ENCODE measurements at places on chromosomes 5 and 9.
A peak's percentile ranks its signal among the peaks of the same experiment; 100 is the strongest.

GRCh38 chr5:131999441-132000240 lies 11.8 kb downstream of the ACSL6 start:
- no peak for DNase-seq

- DNase-seq = no peak
Measured at GRCh38 chr5:150485693-150486401, 22.1 kb upstream of the NDST1 start.

DNA sequence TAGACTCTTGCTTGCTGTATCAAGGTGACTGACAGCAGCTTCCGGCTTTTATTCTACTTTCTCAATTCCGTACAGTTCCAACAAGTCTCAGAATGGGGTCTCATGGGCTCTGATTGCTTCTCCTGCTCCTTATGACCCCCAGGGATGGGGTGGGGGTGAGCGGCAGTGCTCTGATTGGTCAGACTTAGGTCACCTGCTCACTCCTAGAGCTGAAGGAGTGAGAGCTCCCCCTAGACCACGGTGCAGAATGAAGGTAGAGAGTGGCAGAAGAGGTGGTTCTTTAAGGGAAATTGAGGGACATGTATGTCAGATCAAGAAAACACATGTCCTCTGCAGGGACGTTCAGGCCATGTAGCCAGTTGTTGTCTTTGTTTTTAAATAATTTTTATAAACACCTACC lies 115.2 kb downstream of the C9orf152 start:
- no peak for DNase-seq

DNA sequence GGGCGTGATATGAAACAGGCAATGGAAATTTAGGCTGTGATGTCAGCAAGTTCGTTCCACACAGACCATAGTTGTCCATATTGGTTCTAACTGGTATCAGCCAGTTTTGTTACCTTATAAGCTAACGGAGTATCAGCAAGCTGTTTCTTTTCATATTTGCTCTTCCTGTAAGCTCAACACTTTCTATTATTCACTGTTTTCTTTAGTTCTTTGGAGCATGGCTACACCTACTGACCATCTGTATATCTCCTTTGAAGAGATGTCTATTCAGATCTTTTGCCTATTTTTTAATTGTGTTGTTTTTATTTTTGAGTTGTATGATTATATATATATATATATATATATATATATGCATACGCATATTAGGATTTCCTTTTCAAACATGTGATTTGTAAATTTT lies 1057.2 kb upstream of the CDH10 start:
- peak; percentile 4 for DNase-seq

GRCh38 chr9:96302021-96302420 lies at the start of gene HSD17B3:
TSS of gene HSD17B3 (minus strand) at chr9:96302176. CDS start at chr9:96302104, 72 bp downstream.
- DNase-seq = no peak

GRCh38 chr9:27539479-27540441 lies 10.1 kb upstream of the MOB3B start:
- DNase-seq = no peak

DNA sequence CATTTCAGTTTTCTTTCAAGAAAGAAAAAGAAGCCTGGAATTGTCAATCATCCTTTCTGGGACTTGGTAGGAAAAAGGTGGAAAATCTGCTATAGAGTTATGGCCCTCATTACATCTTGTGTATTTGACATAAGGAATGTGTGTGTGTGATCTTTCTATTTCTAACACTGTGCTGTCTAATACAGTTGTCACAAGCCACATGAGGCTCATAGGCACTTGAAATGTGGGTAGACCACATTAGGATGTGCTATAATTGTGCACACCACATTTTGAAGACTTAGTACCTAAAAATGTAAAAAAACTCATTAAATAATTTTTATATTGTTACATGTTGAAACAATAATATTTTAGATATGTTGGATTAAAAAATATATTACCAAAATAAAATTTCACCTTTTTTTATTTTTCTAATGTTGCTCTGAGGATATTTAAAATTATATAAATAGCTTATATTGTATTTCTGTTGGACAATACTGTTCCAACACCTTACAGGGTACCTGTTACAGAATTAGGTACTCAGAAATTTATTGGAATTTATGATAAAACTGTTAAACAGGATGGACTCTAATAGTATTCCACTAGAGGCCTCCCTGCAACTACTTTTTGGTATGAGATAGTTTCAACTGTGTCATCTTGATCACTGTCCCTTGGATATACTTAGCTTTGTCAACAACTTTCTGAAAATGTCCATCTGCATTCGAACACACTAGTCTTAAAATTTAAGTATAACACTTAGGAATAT lies 18.4 kb downstream of the MSANTD3 start:
- no peak for DNase-seq

DNA sequence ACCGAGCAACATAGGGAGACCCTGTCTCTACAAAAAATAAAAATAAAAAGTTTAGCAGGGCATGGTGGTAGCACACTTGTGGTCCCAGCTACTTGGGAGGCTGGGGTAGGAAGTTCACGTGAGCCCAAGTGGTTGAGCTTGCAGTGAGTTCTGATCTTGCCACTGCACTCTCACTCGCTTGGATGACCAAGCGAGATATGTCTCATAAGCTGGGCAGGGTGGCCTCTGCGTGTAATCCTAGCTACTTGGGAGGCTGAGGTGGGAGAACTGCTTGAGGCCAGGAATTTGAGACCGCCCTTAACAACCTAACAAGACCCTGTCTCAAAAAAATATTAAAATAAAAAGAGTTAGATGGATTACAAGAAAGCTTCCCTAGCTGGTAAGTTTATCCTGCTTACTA lies 32.5 kb downstream of the RASA1 start:
- no peak for DNase-seq

DNA sequence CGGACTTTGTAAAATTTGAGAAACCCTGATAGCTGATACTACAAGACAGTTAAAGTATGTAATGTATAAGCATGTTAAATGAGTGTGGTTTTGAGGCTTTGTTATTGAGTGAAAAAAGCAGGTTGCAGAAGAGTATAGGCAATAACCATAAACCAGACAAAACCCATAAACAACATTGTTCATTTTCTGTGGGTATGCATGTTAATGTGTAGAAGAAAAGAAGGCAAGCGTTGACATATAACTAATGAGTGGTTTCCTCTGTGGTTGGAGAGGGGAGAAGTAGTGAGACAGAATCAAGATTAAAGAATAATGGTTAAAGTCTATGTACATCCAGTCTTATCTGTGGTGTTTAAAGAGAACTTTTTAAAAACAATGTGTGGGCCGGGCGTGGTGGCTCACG lies 26.2 kb downstream of the RAD23B start:
- DNase-seq = no peak

DNA sequence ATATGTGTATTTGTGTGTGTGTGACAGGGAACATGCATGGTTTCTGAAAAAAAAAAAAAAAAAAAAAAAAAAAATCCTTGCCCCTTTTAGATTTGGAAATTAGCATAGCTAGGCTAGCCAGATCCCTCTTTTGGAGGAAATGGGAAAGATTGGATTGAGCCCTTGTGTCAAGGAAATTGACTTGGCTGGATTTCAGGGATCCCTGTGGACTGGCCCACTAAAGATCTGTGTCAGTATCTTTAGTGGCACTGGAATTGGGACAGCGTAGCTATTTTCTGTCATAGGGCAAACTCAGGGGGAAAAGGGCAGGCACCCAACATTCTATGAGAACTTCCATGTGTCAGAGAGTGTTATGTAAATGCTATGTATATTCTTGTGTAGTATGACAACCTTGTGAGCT lies 35.4 kb downstream of the SH3GL2 start:
- DNase-seq = no peak

GRCh38 chr5:55959208-55959607 lies 35.6 kb downstream of the IL6ST start:
- DNase-seq = no peak

DNA sequence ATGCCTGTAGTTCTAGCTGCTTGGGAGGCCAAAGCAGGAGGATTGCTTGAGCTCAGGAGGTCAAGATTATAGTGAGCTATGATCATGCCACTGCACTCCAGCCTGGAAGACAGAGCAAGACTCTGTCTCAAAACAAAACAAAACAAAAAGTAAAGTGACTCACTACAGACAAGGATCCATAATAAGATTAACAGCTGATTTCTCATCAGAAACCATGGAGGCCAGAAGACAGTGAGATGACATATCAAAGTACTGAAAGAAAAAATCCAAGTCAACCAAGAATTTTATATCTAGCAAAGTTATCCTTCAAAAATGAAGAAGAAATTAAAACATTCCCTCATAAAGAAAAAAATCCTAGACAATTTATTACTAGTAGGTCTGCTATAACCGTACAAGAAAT lies 69.4 kb upstream of the ZBTB43 start:
- no peak for DNase-seq

- DNase-seq = no peak
Measured at GRCh38 chr9:88933607-88934379, 57.5 kb upstream of the S1PR3 start.
